ENCODE measurements at places on chromosomes 5 and 9. TPM values are rescaled to one million over a fixed set of nuclear protein-coding genes. Genes with fewer than 3 reads are reported as not detected.

Gene ENTREP1
- 7.9 TPM for total RNA-seq

Gene PCDHB15
- total RNA-seq = 22.1 TPM

- peak; percentile 16 for DNase-seq
These were observed 11.0 kb downstream of the CDH10 start for GRCh38 chr5:24633715-24634325.

- DNase-seq = peak; percentile 7
These were observed 119.4 kb downstream of the WNK2 start for GRCh38 chr9:93303258-93303771.

DNA sequence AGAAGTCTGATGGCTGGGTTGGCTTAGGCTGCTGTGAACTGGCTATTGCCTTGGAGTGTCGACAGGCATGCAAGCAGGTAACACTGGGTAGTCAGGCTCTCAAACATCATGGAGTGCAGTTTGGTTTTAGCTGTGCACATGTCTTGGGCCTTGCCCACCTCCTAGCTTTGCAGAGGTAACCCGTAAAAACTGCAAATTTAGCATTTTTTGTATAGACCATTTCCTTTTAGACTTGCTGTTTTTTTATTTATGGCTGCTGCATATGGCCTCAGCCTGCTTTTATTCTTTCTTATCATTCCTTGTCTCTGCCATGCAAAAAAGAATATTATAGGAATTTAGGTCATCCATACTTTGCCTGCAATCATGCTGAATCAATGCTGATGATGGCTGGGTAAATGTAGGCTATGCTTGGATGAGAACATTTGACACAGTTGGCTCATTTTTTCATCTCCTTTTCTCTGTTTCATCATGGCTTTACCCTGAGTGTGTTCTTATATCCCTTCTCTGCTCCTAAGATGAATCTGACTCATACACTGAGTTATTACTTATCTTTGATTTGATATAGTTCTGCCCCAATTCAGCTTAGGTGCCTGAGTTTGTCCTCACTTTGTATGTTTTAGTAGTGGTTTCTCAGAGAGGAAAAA lies 27.2 kb downstream of the RECK start:
- DNase-seq = no peak

- no peak for DNase-seq
These were observed 239.0 kb downstream of the FSTL4 start for GRCh38 chr5:133373121-133373870.

DNA sequence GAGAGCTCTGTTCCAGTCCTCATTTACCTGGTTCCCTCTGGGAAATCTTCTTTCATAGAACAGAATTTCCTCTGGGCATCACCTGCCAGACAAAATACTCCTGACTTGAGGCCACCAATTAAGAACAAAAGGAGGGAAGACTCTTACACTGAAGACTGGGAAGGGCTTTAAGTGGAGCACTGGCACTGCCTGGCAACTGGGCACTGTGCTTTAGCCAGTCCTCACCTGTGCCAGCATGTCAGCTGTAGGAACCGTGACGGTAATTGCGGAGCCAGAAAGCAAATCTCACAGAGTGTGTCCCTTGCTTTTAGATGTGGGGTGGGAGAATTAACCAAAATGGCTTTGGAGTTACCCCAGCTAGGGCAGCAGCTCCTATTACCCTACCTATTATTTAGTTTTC lies 40.6 kb downstream of the FAM219A start:
- DNase-seq = no peak

GRCh38 chr5:135739383-135739981 lies 95.0 kb upstream of the SLC25A48 start:
- DNase-seq = no peak

Data from testis (tissue), 5 donors.